Colonic mucosa (tissue), 4 donors: ENCODE measurements at places on chromosomes 11 and 22.

GRCh38 chr22:29480512-29481264 lies 670 bp downstream of the NEFH start:
- DNase-seq = no peak

- no peak for DNase-seq
Observed at GRCh38 chr22:20243176-20243536, 25.0 kb downstream of the RTN4R start.

DNA sequence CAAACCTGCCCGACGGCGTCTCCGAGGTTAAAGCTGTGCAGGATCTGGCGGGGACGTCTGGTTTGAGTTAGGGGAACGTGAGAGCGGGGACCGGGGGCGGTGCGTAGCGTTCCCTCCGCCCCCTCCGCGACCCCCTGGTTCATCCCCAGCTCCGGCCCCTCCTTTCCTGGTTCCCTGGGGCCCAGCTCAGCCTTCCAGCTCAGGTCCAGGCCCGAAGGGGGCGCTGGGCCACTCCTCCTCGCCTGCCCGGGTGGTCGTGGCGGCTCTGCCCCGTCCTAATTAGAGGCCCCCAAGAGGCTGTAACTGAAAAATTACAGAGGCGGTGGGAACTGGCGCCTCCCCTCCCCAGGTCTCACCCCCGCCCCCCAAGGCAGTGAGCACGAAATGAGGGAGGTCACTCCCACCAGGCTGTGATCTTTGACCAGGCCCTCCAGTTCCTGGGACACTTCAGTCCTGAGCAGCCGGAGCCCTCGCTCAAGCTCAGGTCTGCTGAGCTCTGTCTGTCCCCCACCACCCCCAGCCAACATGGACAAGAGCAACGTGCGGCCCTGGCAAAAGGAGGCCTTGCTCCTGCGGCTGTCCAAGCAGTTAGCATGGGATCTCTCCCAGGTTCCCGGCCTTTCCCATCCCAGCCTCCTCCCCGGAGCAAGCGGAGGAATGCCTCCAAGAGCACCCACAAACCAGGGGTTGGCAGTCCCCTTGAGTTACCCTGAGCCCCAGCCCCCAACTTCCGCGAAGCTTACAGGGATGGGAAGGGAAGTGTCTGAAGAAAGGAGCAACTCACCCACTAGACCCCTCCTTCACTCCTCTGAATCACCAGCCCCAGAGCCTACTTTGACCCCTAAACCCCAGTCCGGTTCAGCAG lies 3.3 kb downstream of the CD248 start:
- DNase-seq = no peak

GRCh38 chr22:50624347-50625130 lies 3.4 kb downstream of the ARSA start:
- DNase-seq = no peak

GRCh38 chr22:29987137-29987536 lies 93.1 kb upstream of the HORMAD2 start:
- no peak for DNase-seq

GRCh38 chr22:36858966-36859365 lies 1.8 kb upstream of the NCF4 start:
- DNase-seq = no peak

GRCh38 chr11:85889676-85890579 lies 34.7 kb downstream of the CCDC83 start:
- no peak for DNase-seq

- DNase-seq = no peak
Observed at GRCh38 chr11:109089144-109089543, 332.8 kb upstream of the C11orf87 start.

- no peak for DNase-seq
Observed at GRCh38 chr11:1289211-1289935, 20.1 kb downstream of the TOLLIP start.

- no peak for DNase-seq
Observed at GRCh38 chr11:27309046-27309445, 54.0 kb downstream of the CCDC34 start.

- DNase-seq = no peak
Observed at GRCh38 chr11:3745161-3745560, 52.2 kb downstream of the NUP98 start.

- DNase-seq = peak; percentile 3
Observed at GRCh38 chr11:116643521-116643920, 129.3 kb downstream of the BUD13 start.

- DNase-seq = peak; percentile 69
Observed at GRCh38 chr11:1453611-1454034, 33.0 kb downstream of the MOB2 start.
